AG09319 (cell line): ENCODE measurements at places on chromosomes 5 and 9.

- no peak for DNase-seq
These were observed 348.5 kb downstream of the MED10 start for GRCh38 chr5:6029811-6030271.

DNA sequence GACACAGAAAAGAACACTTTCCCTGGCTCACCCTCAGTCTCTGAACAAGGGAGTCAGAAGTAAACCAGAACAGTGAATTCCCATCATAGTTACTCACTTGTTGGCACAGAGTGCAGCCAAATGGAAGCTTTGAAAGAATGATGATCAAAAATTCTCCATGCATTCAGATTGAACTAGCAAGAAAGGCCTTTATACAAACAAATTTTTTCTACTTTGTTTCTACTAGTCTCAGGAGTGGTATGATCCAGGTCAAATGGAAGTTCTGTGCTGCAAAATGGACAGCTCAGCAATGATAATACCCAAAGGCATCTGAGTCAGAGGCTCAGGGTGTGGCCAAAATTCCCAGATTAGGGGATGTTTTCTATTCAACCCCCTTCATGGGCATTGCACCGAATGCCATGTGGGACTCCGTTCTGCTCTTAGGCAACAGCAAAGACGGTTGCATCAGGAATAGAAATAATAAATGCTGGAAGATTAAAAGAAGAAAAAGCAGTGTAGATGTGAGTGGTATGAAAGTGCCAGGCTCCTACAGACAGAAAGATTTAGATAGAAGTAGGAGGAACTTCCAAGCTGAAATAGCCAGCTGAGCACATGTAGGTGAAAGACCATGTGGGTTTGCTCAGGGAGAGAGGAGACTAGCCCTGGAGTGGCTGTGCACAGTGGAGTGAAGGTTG is 24.0 kb upstream of the ASPN start:
- DNase-seq = peak; percentile 94

- DNase-seq = no peak
These were observed 33.0 kb downstream of the SLC12A7 start for GRCh38 chr5:1078851-1079250.

DNA sequence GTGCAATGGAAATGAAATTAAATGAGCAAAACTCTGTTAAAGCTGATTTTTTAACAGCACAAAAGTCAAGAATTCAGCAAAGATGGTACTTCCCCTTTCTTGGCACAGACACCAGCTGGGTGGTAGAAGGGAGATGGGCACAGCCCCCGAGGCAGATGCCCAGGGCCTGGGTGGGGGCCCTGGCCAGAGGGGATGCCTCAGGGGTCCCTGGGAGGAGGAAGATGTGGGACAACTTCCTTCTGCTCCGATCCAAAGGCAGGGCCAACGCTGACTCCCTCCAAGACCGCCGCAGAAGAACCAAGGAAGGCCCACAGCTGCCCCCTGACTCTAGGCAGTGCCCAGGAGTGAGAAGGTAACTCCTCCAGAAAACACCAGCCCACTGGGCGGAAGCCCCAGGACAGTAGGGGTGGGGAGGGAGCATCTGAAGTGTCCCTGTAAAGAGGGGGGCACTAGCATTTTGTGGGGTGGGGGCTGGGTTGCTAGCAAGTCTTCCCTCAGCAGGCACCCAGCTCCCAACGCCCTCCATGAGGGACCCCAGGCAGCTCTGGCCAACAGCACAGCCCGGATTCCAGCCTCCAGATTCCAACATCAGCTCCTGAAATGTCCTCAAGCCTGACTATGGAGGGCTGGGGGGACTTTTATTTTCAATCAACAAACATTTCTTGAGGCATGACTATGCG is 4.9 kb downstream of the NACC2 start:
- DNase-seq = no peak

- no peak for DNase-seq
These were observed 7.9 kb upstream of the SYNPO start for GRCh38 chr5:150632305-150633160.

- no peak for DNase-seq
These were observed 315.3 kb upstream of the RPS23 start for GRCh38 chr5:82593481-82593880.

- no peak for DNase-seq
These were observed 29.3 kb upstream of the LVRN start for GRCh38 chr5:115932991-115933390.

GRCh38 chr5:160097991-160098390 is 21.3 kb downstream of the PWWP2A start:
- DNase-seq = no peak

GRCh38 chr5:117496801-117497200 is 922.2 kb upstream of the SEMA6A start:
- DNase-seq = no peak

DNA sequence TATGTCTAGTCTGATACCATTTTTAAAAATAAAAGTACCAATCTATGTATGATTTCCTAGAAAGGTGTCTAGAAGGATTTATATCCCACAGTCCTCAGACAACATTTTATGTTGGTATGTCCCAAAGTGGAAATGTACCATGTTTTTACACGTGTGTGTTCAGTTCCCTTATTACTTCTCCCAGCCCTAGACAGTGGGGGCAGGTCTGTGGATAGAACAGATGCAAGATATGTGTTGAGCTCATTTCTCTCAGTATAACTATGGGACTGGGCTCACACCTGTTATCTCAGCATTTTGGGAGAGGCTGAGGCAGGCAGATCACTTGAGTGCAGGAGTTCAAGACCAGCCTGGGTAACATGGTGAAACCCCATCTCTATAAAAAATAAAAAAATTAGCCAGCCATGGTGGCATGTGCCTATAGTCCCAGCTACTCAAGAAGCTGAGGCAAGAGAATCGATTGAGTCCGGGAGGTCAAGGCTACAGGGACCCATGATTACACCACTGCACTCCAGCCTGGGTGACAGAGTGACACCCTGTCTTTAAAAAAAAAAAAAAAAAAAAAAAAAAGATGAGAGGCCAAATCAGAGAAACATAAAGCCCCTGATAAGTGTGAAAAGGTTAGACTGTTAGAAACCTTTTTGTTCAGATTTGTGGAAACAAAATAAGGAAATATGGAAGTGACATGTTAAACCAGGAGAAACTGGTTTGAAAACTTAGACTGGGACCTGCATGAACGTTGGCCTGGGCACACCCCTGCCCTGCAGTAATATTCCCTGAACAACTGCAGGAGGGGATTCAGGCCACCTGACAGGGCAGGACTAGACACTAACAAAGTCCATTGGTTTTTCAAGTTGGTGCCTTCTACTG is 7.4 kb upstream of the SLC2A8 start:
- no peak for DNase-seq
